ENCODE measurements at places on chromosomes 13 and 19. TPM values are rescaled to one million over a fixed set of nuclear protein-coding genes. Genes with fewer than 3 reads are reported as not detected.

SMIM44 gene
- total RNA-seq, result not detected

ZNF649 gene
- total RNA-seq, result 15.7 TPM

RNASEH2A gene
- total RNA-seq, result 5.7 TPM

DNM2 gene
- total RNA-seq, result 54.8 TPM

ATCAY gene
- under 0.01 TPM for total RNA-seq

AKAP8 gene
- 13.6 TPM for total RNA-seq

KLK4 gene
- not detected for total RNA-seq

MCEMP1 gene
- not detected for total RNA-seq

TLE2 gene
- total RNA-seq, result 9.4 TPM

PET100 gene
- 44.9 TPM for total RNA-seq

JAK3 gene
- 2.1 TPM for total RNA-seq

GIPC1 gene
- total RNA-seq, result 41.8 TPM

RAB3A gene
- total RNA-seq, result 0.52 TPM

IGSF23 gene
- not detected for total RNA-seq

OR7C1 gene
- not detected for total RNA-seq

NDUFA3 gene
- total RNA-seq, result 7.8 TPM

SLITRK5 gene
- total RNA-seq, result 2.6 TPM

SYMPK gene
- 23.5 TPM for total RNA-seq
